Right cardiac atrium (tissue), 5 donors: ENCODE measurements at places on chromosomes 11 and 22. TPM values are rescaled to one million over a fixed set of nuclear protein-coding genes. Genes with fewer than 3 reads are reported as not detected.

DNA sequence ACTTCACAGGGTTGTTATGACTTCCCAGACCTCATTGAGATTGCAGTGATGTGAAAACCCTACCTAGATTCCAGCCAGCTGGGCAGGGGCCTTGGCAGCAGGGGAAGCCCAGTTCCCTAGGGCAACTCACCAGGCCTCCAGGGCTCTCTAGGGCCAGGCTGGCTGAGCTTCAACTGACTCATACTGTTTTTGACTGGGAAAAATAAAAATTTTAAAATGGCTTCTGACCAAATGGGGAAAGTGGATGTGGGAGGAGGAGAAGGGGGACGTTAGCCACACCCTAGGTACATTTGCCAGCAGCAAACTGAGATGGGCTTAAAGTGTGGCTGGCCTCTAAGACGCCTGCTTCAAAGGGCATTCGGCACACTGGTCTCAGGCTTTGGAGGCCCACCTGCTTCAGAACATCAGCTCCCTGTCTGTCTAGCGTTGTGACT lies 39.0 kb downstream of the BMAL1 start:
- peak; percentile 77 for DNase-seq

Gene FREY1
- not detected for total RNA-seq

GRCh38 chr22:17379944-17380343 lies 10.7 kb downstream of the CECR2 start:
- DNase-seq, result no peak

- DNase-seq, result no peak
These were observed 8.8 kb downstream of the RRAS2 start for GRCh38 chr11:14350215-14350614.

DNA sequence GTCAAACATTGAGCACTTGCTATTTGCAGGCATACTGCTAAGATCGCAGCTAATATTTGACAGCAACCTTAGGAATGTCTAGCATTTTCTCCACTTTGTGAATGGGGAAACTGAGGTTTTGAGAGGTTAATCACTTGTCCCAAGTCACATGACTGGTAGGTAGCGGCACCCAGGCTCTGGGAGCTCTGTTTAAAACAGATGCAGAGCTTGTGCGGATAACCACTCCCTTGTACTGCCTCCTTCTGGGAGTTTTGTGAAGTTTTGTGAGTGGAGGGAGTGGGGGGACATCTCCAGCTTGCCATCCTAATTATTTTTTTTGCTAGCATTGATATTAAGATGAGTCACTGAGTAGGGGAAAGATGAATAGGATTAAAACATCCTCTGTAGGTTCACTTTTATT lies 134.7 kb downstream of the GRIK4 start:
- DNase-seq, result no peak

GRCh38 chr22:35376728-35377472 lies 4.0 kb upstream of the HMOX1 start:
- peak; percentile 95 for DNase-seq
